DMS153 (cell line): ENCODE measurements at places on chromosomes 1 and 21.
A peak's percentile ranks its signal among the peaks of the same experiment; 100 is the strongest.

GRCh38 chr1:114341856-114342255, 169.1 kb downstream of the TRIM33 start:
- no peak for DNase-seq

DNA sequence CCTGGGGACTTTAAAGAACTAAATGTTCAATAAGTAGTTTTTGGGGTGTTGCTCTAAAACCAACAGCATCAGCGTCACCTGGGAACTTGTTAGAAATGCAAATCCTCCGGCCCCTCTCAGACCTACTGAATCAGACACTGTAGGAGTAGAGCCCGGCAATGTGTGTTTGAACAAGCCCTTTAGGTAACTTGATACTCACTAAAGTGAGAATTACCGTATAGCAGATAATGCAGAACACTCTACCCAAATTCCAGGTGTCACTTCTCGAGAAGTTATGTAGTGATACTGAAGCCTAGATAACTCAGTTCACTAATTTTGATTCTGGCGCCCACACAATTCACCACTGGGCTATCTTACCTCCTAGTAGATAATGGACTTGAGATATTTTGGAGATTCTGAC, 3.7 kb upstream of the DPT start:
- DNase-seq: peak; percentile 39

GRCh38 chr1:186948535-186948934, 119.8 kb downstream of the PLA2G4A start:
- DNase-seq: no peak

- no peak for DNase-seq
These were observed 99.0 kb upstream of the KAZN start for GRCh38 chr1:14499312-14500040.

- no peak for DNase-seq
These were observed 64.5 kb downstream of the PLPPR5 start for GRCh38 chr1:98940069-98940721.

DNA sequence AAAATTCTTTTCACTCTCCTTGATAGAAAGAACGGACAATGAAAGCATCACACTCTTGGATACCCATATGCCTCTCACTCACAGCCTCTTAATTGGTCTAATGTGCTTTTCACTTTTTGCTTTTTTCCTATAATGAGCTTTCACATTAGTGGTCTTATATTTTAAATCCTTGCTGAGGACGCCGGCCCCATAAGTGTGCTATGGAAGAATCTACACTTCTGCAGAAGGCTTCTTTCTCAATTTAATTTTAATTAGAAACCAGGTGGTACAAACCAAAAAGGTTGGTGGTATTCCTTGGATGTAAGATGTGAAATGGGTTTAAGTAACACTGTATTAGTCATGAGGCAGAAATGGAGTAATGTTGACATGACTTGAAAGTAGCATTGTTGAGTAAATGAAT, 190.6 kb upstream of the NFIA start:
- no peak for DNase-seq

- no peak for DNase-seq
These were observed 424 bp upstream of the PCNX2 start for GRCh38 chr1:233295975-233296322.

- peak; percentile 93 for DNase-seq
These were observed 2.4 kb downstream of the ELAPOR1 start for GRCh38 chr1:109116286-109116685.

- no peak for DNase-seq
These were observed 53.6 kb upstream of the RUNX1 start for GRCh38 chr21:35102488-35103371.

DNA sequence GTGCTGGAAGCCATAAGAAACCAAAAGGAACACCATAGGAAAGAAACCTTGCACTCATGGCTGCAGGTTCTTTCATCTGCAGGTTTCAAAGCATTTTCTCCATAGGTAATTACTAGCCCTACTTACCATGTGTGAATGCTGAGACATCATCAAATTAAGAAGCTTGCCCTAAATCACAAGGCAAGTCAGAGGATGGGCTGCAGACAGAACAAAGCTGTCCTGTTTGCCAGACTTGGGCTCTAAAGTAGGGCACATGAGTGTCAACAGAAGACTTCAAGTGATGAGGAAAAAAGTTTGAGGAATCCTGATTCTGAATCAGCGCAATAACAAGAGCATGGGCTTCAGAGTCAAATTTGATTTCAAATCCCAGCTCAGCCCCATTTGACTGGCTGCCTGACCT, 5.8 kb upstream of the EPS15 start:
- DNase-seq: no peak

- no peak for DNase-seq
These were observed 62.2 kb downstream of the LRRC40 start for GRCh38 chr1:70143048-70143659.

DNA sequence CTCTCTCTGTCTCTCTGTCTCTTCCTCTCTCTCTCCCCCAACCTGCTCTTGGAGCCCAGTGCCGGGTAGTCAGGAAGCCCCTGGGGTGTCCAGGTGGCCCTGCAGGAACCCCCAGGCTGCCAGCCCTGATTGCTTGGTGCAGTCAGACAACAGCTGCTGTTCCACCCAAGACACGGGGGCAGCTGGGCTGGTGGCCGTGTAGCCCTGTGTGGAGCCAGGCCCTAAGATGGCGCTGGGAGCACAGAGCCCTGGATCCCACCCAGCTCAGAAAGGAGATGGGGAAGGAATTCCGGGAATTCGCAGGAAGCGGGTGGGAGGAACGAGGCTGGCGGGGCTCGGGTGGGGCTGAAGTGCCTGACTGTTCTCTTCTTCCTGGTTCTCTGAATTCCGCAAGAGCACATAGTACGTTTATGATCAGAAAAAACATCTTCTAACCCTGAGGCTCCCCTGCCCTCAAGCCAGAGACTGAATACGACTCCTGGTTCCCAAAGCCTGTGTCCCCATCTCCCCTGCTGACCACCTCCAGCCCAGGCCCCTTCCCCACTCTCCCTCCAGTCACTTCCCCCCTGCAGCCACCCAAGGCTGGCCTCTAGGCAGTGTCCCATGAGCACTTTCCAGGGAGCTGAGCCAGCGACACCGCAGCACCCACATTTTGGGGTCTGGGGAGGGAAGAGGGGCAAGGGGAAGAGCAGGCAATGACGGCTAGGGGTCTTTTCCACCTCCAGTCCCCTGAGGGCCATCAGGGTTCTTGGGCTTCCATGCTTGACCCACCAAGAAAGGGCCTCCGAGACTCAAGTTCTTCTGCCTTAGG, 55.0 kb downstream of the WNT9A start:
- DNase-seq: no peak

- DNase-seq: no peak
These were observed 3.7 kb downstream of the FOXD2 start for GRCh38 chr1:47441450-47442106.

- DNase-seq: no peak
These were observed 16.0 kb downstream of the RAP1GAP start for GRCh38 chr1:21652937-21653743.

GRCh38 chr1:221910222-221910621, 168.3 kb upstream of the DUSP10 start:
- no peak for DNase-seq

DNA sequence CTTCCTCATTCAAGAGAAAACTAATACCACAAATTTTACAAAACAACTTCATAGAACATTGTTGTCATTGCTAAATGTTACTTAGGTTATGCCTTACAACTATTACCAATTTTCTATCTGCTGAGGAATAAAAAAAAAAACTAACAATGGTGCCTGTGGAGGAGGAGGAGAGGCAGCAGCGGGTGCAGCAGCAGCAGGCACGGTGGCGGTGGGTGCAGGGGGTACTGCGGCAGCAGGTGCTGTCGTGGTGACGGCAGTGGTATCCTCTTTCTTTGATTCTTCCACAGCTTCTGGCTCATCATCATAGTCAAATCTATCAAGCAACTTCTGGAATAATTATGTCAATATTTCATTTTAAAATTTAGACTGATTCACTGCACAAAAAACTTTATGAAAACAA, 35.5 kb downstream of the SCAF4 start:
- no peak for DNase-seq

GRCh38 chr1:41233708-41234107, 8.4 kb downstream of the SCMH1 start:
- DNase-seq: no peak

DNA sequence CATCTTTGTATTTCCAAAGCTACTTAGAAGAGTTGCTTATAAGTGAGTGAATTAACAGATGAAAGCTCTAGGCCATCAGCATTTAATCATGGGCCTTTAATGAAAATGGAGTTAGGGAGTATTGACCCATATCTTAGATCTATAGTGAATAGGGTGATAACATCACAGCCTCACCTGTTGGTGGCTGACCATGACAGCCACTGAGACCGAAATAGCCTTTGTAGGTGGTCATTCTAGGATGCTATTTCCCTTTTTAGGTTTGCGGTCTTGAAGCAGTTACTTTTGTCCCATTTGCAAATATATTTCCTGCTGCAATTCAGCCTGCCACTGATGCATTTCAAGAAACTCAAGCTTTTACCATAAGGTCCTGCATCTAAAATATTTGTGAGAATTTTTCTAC, 410.1 kb upstream of the LYPLAL1 start:
- DNase-seq: no peak

DNA sequence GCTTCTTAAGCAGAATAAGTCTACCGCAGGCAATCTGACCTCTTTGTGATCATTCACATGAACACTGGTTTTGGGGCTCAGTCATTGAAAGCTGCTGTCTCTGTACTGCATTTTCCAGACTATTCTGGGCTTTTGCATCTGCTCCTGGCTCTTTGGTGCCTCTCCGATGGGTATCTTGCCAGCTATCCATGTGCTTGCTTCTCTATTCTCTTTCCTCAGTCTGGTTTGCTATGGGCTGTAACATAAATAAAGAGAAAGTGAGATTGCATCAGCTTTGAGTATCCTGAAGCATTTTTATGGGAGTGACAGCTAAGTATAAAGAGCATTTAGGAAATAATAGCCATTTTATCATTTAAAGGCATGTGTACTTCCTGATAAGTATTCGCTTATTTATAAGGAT, 70.7 kb downstream of the C1orf21 start:
- DNase-seq: no peak

DNA sequence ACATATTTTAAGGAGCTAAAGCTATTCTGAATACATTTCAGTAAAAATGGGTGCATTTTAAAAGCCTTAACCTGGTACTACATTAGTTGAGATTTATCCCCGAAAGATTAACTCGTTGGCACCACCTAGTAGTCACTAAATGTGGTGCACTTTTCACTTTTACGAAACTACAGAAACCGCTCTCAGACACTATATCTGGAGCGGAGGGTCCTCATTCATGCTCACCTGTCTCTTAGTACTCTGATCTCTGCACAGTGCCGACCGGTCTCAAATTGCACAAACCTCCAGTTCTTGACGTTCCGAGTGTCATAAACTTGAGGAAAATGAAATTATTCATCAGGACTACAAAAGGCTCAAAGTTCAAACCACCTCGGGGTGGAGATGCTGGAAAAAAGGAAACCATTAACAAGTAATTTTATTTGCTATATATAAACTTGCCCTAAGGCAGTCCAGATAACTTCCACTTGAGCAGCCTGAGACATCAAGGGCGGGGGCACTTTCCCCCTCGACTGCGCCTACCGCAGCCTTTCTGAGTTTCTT, 722 bp downstream of the LZIC start:
- DNase-seq: peak; percentile 26

DNA sequence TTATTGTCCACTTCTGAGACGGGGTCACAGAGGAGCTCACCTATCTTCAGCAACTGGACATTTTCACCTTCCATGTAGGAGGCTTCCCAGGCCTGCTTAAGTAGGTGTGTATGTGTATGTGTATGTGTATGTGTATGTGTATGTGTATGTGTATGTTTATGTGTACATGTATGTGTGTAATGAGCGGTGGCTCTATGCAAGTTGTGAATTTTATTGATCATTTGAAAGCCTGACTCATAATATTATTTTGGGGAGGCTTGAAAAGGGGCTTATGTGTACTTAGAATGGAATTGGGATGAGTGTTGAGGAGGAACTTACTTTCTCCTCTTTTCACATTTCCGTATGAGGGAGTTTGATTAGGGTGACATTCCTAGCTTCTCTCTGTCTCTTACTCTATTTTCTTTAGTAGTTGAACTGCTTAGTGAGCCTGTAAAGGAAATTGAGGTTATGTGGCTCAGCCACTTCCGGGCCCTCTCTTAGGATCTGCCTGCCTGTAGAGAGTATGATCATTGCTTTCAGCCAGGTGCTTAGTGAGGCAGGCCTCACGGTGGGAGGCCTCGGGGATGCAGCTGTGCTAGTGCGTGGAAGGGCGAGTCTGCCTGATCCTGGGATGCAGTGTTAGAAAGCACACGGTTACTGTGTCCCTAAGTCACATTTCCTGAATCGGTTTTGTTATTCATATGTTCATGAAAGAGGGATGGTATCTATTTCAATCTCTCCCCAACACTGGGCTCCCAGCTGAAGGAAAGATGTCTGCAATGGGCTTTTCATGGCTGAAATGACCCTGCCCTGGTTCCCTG, 61.0 kb downstream of the IER5 start:
- no peak for DNase-seq

- DNase-seq: no peak
These were observed 536.6 kb downstream of the NPHP4 start for GRCh38 chr1:5455651-5456050.

- DNase-seq: no peak
These were observed 88.8 kb downstream of the PRDM2 start for GRCh38 chr1:13788795-13789194.

GRCh38 chr1:179745131-179745611, 2.1 kb downstream of the FAM163A start:
- DNase-seq: no peak

DNA sequence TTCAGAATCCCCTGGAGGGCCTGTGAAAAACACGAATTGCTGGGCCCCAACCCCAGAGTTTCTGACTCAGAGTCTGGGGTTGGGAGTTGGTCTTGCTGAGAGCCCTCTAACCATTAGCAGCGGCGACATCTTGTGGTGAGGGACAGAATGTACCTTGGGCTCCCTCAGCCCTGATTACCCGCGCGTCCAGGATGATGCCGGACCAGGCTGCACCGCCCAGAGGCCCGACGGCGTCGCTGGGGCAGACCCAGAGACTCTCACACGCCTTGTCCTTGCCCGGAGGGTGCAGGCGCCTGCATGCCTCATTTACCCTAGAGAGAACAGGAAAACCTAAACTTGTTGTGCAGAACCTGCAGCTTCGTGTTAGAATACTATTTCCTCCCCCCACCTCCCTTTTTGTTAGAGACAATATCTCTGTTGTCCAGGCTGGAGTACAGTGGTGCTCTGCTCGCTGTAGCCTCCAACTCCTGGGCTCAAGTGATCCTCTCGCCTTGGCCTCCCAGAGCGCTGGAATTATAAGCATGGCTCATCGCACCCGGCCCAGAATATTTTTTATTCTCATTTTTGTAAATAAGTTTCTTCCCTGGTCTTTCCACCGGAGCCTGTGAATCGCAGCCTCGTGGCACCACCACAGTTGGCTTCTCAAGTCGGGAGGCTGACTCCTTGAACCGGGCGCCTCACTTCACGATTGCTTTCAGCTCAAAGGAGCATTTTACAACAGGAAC, 22.2 kb upstream of the RD3 start:
- DNase-seq: peak; percentile 82

- no peak for DNase-seq
These were observed 19.2 kb upstream of the PRKAA2 start for GRCh38 chr1:56625819-56626440.

DNA sequence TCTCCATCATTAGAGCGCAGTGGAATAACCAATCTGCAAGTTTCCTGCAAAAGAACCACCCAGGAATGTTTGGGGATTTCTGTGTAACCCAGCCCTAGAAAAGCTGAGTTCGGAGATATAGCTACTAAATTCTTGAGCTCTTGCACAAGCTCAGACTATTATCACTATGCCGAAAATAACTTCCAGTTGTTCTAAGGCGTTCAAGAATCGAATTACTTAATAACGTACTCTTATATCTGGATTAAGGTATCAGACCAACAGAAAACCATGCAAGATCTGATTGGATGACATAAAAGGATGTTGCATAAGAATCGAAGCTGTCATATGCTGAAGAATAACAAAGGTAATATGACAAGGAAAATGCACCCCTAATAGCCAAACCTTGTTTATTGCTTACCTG, 7.5 kb upstream of the LAMC2 start:
- no peak for DNase-seq
